Thoracic aorta endothelial cell (primary cell): ENCODE measurements at places on chromosomes 11 and 22. TPM values are rescaled to one million over a fixed set of nuclear protein-coding genes. Genes with fewer than 3 reads are reported as not detected.

IL18BP gene
- 9.4 and 13.5 TPM in 2 replicates for total RNA-seq

AP5B1 gene
- 12.8 and 17.4 TPM in 2 replicates for total RNA-seq

SYT9 gene
- 0.22 and 0.27 TPM in 2 replicates for total RNA-seq

GAS2 gene
- 0.65 and 1.3 TPM in 2 replicates for total RNA-seq
